ENCODE measurements at places on chromosomes 7 and 10.

DNA sequence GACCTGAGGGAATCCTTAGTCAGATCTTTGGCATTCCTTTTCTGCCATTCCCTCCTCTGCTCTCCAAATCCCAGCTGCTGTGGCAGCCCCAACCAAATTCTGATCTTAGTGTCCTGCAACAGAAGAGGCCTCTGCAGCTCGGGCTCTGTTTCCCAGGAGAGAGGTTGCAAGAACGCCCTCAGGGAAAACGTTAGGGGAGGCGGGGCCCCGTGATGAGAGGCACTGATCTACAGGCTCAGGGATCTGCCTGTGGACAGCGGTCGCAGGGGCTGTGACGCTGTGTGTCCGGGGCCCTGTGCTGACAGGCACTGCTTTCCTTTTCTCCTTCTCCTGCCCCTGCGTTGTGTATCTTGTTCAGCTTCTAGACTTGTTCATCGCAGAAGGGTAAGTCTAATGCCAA lies 57.3 kb upstream of the DPYSL4 start:
- peak; percentile 21 for DNase-seq

GRCh38 chr10:77716458-77717317 lies 79.1 kb upstream of the KCNMA1 start:
- DNase-seq: no peak

- DNase-seq: no peak
Observed at GRCh38 chr7:636396-636795, 90.1 kb upstream of the DNAAF5 start.

DNA sequence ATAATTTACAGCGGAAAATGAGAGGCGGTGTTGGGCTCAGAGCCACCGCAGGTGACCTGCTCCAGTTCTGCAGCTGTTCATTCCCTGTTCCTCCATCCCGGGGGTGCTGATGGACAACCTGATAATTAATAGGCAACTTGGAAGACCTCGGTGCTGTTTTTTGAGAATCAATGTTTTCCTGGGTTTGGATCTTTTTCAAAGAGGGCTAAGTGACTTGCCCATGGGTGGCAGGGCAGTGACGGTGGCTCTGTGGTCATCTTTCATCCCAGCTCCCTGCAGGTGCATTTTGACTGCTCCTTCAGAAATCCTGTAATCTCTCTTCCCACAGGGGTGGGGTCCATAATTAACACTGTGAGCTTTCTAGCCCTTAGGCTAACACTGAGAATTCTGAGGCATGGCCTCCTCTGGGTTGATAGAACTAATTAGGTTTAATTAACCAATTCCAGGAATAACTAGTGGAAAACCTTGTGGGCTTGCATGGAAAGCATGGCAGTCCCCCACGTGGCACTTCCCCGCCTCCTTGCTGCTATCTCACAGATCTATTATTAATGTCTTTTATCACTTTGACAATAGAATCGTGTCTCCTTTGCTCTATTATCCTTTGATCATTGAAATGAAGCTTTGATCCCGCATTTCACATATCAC lies 217.9 kb downstream of the GLRX3 start:
- DNase-seq: no peak

GRCh38 chr7:46383605-46384004 lies 462.5 kb upstream of the IGFBP3 start:
- no peak for DNase-seq

GRCh38 chr7:84043661-84044191 lies 150.9 kb downstream of the SEMA3A start:
- no peak for DNase-seq

DNA sequence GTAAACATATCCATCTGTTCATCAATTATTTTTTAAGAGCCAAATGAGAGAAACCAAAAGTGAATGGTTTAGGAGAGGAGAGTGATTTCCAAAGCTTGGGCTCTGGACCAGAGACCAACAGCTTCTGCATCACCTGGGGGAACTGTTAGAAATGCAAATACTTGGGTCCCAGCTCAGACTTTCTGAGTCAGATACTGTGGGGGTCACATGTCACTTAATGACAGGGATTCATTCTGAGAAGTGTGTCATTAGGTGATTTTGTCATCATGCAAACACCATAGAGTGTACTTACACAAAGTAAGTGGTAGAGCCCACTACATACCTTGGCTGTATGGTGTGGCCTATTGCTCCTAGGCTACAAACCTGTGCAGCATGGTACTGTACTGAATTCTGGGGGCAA lies 128.5 kb upstream of the PRR15 start:
- no peak for DNase-seq

DNA sequence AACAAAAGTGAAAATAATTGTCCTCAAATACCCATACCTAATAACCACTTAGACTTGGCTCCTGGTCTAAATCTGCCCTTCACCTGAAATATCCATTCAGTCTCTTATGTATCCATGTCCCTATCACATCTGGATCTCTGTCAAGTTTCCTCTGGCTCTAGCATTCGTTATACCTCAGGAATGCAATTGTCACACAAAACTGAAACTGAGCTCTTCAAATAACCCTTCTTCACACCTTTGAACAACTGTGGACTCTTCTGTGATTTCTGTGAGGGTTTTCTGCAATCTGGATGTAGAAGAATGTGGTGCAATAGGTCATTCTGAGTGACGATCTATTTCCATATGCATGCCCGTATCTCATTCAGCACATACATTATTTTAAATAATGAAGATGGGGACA lies 53.5 kb upstream of the FGL2 start:
- DNase-seq: no peak

GRCh38 chr10:7512487-7512886 lies 101.7 kb upstream of the SFMBT2 start:
- no peak for DNase-seq

- no peak for DNase-seq
Observed at GRCh38 chr7:91293840-91294239, 29.6 kb downstream of the FZD1 start.

- no peak for DNase-seq
Observed at GRCh38 chr10:62384057-62384446, 9.9 kb downstream of the ZNF365 start.

DNA sequence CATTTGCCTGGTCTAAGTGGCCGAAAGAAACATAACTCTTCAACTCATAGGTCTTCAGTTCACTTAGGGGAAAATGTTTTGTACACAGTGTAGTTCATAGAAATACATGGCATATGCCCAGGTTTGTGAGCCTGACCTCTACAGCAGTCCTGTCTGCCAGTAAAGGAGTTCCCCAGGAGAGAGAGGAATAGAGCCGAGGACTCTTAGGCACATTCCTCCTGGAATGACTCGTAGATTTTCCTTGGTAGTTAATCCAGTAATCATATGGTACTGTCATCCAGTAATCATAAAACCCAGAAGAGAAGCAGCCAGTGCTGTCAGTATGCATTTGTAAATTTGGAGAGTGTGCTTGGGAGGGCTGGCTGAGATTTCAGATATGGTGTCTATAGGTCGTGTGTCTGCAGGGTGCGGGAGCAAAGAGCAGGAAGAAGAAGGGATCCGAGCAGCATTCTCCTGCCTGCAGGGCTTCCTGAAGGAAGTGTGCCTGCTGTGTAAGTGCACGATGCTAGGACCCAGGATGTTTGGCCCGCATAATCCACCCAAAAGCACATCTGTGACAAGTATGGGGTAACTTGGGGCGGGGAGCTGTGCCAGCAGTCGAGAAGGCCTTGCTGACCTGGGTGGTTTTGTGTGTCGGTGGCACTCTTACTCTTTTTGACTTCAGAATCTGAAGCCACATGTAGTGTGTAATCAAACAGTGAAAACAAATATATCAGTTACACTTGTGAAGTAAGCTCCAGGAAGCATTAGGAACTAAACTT lies 13.9 kb downstream of the EIF4H start:
- no peak for DNase-seq

DNA sequence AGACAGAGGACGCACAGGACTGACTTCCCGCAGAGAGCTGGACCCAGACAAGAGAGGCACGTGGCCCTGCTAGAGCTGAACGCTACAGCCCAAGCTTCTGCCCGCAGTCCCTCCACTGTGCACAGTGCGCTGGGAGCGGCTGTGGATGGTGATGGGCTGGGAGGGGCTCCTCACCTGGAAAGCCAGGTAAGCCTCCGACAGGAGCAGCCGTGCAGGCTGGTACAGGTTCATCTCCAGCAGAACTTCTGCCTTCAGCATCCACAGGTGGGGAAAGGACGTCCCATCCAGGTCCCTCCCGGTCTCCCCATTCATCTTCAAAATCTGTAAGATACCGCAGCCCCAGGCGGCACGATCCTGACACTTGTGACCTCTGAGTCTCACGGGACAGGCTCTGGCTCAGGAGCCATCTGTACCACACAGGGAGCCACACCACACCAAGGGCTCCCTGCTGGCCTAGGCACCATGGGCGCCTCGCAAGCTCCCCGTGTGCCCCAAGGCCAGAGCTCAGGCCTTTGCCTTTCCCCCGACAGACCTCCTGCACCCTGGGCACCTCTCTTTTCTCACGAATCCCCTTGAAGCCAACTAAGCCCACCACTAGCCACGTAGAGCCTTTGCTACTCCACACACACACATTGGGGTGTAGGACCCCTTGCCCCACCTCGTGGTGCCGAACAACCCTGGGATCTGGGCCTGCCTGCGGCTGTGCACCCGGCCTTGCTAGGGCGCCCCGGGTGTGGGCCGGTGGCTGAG lies 76.3 kb downstream of the CFAP46 start:
- DNase-seq: no peak

GRCh38 chr7:76225379-76225778 lies 23.7 kb downstream of the SRRM3 start:
- peak; percentile 70 for DNase-seq

- peak; percentile 30 for DNase-seq
Observed at GRCh38 chr10:50431133-50431532, 179.8 kb upstream of the ASAH2 start.

DNA sequence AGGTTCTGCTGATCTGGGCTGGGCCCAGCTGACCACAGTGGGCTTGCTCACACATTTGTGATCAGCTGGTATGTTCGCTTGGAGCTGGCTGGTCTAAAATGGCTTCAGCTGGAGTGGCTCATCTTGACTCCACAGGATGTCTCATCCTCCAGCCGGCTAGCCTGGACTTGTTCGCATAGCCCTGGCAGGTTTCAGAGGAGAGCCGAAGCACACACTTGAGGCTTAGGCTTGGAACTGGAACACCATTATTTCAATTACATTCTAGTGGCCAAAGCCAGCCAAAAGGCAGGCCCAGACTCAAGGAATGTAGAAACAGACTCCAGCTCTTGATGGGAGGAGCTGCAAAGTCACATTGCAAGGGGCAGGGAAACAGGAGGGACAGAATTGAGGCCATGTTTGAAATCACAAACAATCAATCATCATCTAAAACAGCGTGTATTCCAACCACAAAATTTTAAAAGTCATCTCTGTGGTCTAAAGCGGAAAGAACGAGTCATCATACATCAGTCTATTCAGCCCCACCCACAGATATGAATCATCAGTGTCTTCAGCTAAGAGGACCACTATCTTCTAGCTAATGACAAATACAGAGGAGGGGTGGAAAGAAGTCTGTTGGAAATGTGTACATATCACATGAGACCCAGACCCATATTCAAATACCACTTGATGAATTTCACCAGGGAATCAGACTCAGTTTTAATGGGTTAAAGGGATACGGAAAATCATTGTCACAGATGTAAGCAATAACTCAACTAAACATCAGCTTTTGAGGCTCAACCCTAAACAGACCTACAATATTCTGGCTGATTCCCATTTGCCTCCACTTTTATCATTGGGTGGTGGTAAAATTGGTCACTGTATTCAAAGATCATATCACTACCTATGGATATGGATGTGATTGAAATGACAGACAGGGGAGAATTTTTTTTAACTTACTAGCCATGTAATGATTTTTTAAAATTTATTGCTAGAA lies 139.0 kb upstream of the MKLN1 start:
- no peak for DNase-seq

DNA sequence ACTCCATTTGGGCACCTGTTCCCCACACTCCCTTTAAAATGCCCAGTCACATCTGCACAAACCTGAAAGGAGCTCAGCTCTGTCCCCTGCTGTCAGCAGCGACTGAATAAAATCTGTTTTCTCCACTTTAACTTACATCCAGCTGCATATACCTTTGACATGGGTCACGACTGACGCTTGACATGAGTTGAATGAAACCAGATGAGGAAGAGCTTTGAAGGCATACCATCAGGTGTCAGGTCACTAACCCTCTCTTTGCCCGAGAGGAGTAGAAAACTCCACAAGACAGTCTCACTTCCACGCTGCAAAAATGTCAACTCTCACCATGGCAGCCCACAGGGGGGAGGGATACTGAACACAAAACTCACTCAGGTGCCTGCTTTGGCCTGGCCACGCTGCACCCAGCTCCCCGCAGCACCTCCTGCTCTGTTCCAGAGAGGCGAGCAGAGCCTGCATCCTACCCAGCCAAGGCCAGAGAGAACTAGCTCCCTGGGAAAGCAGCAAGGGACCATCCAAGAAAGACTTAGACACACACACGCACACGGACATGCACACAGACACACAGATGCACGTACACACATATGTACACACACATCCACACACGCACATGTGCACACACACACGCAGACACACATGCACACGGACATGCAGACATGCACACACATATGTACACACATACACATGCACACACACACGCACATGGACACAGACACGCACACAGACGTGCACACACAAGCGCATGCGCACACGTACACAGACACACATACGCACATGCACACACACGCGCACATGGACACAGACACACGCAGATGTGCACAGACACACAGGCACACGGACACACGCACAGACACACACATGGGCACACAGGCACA lies 191.0 kb downstream of the MAD1L1 start:
- no peak for DNase-seq

DNA sequence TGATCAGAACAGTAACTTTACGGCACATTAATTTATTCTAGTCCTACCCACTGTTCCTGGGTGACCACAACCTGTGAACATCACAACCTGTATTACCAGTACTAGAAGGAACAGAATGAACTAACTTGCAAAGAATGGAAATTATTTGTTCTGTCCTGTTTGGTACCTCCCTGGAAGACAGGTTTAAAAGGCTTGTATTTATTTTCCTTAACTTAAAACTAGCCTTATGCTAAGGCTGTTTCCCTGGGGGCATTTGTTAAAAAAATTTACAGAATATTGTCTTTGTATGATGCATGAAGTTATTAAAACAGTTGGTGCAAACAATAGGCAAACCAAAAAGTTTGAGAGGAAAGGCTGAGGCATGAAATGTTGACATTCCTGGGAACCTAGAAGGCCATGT lies 132.7 kb downstream of the DNAJC1 start:
- no peak for DNase-seq
